Fibroblast of lung (primary cell): ENCODE measurements at places on chromosomes 12 and 14.

GRCh38 chr12:52005218-52005902 lies 1.4 kb upstream of the TAMALIN start:
- DNase-seq = no peak

DNA sequence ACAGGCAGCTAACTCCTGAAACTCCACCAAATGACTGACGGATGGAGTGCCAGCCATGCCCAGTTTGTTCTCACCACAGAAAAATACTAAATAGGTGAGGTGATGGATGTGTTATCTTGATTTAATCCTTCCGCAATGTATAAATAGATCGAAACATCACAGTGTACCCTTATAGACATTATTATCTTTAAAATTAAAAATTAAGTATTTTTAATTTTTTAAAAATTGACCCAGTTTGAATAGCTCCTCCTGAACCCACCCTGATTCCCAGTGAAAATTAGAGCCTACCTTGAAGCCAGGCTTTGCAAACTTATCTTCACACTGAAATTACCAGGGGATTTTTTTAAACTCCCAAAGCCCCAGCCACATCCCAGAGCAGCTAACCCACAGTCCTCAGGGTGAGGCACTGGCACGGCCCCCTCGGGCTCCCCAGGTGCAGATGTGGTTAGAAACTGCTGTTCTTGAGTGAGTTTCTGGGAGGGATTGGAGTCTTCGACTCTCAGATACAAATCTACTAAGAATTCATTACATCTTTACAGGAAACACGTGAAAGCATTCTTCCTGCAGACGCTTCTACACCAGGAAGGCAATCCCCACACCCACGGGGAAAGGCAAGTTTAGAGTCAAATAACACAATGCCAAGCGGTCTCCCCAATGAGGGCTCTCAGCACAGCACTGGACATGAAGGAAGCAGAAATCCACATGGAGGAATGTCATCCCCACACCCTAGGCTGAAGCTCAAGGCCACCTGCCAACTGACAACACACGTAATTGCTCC lies 126.4 kb downstream of the RIMBP2 start:
- DNase-seq = no peak

GRCh38 chr12:105279460-105280056 lies 43.6 kb upstream of the APPL2 start:
- peak; percentile 38 for DNase-seq

- DNase-seq = no peak
These were observed 18.1 kb upstream of the C12orf42 start for GRCh38 chr12:103513875-103514274.

DNA sequence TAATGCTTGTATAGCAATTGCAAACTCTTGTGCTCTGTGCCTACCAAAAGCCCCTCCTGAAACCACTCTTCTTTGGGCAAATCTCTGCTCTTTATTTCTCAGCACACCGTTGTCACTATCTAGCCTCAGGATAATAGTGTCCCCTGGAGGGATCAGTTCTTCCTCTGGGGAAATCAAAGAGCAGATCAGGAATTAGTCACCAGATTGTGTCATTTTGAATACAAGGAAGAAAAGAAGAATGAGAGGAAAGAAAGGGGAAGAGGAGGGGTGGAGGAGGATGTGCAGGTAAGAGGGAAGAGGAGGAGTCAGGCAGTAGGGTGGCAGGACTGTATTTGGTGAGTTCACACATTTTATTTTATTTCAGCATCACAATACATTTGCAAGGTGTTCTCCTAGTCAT lies 256.4 kb downstream of the GRIN2B start:
- no peak for DNase-seq

- DNase-seq = no peak
These were observed 495 bp downstream of the ADIPOR2 start for GRCh38 chr12:1691123-1692007.

GRCh38 chr12:11891346-11891745 lies 179.4 kb upstream of the BCL2L14 start:
- DNase-seq = no peak

DNA sequence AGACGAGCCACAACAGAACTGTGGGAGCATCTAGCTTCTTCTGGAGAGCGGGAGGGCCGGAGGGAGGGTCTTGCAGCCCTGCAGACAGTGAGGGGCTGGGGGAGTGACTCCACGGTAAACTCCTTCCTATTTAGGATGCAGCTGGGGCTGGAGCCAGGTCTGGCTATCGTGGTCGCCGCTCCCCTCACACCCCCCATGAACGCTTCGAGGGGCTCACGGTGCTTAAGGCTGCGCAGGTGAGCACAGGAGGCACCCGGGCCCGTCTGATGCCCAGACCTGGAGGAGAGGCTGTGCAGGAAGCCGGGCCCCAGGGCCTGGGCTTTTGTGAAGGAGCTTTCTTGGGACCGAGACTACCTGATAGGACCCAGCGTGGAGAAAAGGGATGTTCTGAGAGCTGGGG lies 3.9 kb upstream of the GNB3 start:
- no peak for DNase-seq

GRCh38 chr14:75835156-75835725 lies 146.6 kb downstream of the TGFB3 start:
- DNase-seq = peak; percentile 53

DNA sequence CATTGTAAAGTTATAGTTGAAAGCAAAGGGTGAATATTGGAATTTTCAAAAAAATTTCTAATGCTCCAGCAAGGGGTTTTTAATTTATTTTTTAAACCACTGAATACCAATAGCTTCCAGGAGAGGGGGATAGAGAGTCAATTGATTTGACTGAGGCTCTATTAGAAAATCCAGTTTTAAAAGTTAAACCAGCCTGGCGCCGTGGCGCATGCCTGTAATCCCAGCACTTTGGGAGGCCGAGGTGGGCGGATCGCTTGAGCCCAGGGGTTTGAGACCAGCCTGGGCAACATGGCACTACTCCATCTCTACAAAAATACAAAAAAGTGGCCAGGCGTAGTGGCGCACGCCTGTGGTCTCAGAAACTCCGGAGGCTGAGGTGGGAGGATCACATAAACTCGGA lies 150.1 kb downstream of the SLC38A4 start:
- peak; percentile 68 for DNase-seq

DNA sequence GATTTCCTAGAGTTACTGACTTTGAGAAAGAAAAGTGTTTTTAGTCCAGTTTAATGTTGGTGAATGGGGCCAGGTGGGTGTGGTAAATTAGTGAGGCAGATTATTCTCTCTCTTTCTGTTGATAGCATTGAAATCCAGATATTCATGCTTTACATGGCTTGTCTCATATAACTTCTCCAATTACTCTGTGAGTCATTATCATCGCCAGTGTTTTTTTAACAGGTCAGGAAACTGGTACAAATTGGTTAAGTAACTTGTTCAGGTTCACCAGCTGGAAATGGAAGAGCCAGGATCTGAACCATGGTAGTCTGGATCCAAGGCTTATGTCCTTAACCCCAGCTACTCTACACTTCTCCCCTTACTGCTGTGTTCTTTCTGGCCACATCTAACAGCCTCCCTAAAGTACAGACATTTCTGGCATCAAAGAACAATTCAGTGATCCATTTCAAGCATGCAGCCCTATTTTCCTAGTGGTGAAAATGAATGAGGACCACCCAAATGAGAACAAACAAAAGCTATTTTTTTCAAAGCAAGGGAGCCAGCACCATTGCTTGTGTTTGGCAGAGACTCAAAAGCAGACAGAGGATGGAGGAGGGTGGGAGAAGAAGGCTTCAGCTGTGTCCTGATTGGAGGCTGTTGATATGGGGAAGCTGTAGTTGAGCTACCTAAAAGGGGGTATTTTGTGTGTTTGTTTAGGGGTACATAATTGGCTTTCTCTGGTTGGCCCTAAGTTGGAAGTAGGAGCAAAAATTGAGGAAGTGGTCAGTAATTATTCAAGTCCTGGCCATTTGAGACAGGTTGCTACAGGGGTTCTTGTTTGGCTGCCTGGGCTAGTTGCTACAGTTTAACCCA lies 1.7 kb downstream of the IRAK3 start:
- DNase-seq = peak; percentile 54

GRCh38 chr14:50471838-50472465 lies 60.4 kb downstream of the MAP4K5 start:
- no peak for DNase-seq

- DNase-seq = peak; percentile 61
These were observed 227.7 kb upstream of the CRY1 start for GRCh38 chr12:107320929-107321631.

DNA sequence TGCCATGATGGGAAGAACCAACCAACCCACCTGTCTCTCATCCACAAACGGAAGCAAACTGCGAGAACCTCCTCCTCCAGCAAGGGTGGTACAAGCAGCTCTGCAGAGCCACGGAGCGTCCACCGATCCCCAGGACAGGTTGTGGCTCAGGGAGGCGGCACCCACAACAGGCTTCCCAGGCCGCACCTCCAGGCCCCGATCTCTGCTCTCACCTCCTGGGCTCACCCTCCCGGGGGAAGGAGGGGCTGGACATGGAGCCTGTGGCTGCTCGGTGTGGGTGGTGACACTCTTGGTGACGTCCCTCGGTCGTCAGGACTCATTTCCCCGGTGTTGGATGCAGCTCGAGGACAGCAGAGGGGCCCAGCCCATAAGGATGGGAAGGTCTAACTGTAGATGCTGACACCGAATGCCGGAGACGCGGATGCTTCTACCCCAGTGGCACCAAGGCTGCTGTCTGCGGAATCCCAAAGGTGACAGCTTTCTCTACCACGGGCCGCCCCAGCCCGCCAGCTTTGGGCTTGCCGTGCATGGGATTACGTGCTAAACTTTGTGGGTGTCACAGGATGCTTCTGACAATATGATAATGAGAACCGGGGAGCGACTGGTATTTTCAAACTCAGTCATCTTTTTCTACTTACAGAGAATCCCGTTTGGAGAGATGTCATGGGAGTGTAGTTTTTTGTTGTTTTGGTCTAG lies 58.0 kb downstream of the STX2 start:
- DNase-seq = no peak

DNA sequence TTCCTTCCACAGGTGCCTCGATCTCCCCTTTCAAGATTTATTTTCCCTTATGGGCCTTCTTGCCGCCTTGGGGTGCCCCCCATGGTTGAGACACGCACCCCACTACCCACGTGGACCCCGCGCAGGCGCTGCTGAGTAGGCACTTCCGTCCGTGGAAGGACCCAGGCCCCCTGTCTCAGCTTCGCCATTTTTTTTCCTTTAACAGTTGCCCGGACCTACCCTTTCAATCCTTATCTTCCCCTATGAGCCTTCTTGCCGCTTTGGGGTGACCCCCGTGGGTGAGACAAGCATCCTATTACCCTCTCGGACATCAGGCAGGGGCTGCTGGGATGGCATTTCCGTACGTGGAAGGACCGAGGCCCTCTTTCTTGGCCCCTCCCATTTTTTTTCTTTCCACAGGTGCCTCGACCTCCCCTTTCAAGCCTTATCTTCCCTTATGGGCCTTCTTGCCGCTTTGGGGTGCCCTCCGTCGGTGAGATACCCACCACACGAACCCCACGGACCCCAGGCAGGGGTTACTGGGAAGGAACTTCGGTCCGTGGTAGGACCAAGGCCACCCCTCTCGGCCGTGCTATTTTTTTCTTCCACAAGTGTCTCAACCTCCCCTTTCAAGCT lies 268.2 kb downstream of the ALG10 start:
- no peak for DNase-seq

- peak; percentile 22 for DNase-seq
These were observed 212.2 kb downstream of the DUSP6 start for GRCh38 chr12:89140141-89140540.
